Stomach (tissue), 19 donors: ENCODE measurements at places on chromosomes 12 and 14. TPM values are rescaled to one million over a fixed set of nuclear protein-coding genes. Genes with fewer than 3 reads are reported as not detected.
A peak's percentile ranks its signal among the peaks of the same experiment; 100 is the strongest.

DNA sequence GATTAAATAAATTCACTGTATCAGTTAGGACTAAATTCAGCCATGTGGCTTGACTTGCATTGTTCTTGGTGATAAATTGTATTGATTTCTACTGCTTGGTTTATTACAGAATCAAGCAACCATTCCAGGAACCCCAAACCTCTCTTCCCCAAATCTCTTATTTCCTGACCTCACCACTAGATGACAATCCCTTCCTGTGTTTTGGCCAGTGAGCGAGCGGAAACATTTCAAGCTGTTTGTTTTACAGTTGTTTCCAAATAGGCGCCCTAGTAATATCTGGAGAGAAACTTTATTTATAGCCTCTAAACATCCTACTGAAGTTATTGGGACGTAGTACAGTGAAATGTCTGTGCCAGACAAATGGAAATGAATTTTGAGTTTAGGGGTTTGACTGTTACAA lies 161.1 kb downstream of the SNAPC1 start:
- DNase-seq: peak; percentile 51
- no peak overlapping the region for H3K27ac ChIP-seq
- H3K4me3 ChIP-seq: no peak overlapping the region
- no peaks in the 10 kb centered on the region for H3K4me1 ChIP-seq

The VWF gene
- 103 TPM for total RNA-seq

- H3K4me1 ChIP-seq: peaks cover 6% of the 10 kb centered on the region
- H3K27me3 ChIP-seq: no peaks in the 10 kb centered on the region
- H3K4me3 ChIP-seq: no peak overlapping the region
- no peak overlapping the region for H3K27ac ChIP-seq
- H3K36me3 ChIP-seq: no peaks in the 10 kb centered on the region
- DNase-seq: no peak
These were observed 124.9 kb downstream of the GXYLT1 start for GRCh38 chr12:42019746-42020145.

DNA sequence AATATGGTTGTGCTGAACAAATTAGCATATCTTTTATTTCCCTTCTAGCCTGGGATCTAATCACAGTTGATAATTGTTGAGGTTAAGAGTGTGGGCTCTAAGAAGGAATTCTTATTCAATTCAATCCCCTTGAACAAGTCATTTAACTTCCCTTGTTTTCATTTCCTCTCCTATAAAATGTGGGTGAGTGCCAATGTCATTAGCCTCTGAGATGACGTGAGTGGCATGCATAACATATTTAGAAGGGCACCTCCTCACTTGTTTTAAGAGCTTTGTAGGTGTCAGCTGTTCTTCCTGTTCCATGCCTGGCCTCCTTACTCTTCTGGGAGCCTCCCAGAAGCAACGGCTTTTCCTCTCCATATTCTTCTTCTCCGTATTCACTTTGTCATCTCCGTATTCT lies 155.4 kb upstream of the NEDD1 start:
- no peak overlapping the region for H3K4me3 ChIP-seq
- H3K36me3 ChIP-seq: no peaks in the 10 kb centered on the region
- H3K4me1 ChIP-seq: no peaks in the 10 kb centered on the region
- no peak overlapping the region for H3K27ac ChIP-seq

DNA sequence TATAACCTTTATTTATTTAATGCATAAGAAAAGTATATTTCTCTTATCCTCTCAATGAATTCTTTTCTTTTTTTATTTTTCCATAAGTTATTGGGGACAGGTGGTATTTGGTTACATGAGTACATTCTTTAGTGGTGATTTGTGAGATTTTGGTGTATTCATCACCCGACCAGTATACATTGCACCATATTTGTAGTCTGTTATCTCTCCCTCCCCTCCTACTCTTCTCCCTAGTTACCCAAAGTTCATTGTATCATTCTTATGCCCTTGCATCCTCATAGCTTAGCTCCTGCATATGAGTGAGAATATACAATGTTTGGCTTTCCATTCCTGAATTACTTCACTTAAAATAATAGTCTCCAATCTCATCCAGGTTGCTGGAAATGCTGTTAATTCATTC lies 1900.0 kb upstream of the SEL1L start:
- no peak overlapping the region for H3K27ac ChIP-seq
- no peaks in the 10 kb centered on the region for H3K27me3 ChIP-seq
- no peak for DNase-seq

The ASIC1 gene
- 3.5 TPM for total RNA-seq

- H3K27ac ChIP-seq: no peak overlapping the region
- DNase-seq: no peak
- no peaks in the 10 kb centered on the region for H3K27me3 ChIP-seq
- H3K4me1 ChIP-seq: no peaks in the 10 kb centered on the region
- no peaks in the 10 kb centered on the region for H3K36me3 ChIP-seq
These were observed 201.7 kb upstream of the PLXNC1 start for GRCh38 chr12:93946542-93947150.

- H3K4me1 ChIP-seq: peaks cover 48% of the 10 kb centered on the region
- H3K27me3 ChIP-seq: no peaks in the 10 kb centered on the region
- H3K4me3 ChIP-seq: no peak overlapping the region
- DNase-seq: peak; percentile 81
- no peaks in the 10 kb centered on the region for H3K36me3 ChIP-seq
These were observed 21.8 kb upstream of the KRT78 start for GRCh38 chr12:52870361-52871290.

DNA sequence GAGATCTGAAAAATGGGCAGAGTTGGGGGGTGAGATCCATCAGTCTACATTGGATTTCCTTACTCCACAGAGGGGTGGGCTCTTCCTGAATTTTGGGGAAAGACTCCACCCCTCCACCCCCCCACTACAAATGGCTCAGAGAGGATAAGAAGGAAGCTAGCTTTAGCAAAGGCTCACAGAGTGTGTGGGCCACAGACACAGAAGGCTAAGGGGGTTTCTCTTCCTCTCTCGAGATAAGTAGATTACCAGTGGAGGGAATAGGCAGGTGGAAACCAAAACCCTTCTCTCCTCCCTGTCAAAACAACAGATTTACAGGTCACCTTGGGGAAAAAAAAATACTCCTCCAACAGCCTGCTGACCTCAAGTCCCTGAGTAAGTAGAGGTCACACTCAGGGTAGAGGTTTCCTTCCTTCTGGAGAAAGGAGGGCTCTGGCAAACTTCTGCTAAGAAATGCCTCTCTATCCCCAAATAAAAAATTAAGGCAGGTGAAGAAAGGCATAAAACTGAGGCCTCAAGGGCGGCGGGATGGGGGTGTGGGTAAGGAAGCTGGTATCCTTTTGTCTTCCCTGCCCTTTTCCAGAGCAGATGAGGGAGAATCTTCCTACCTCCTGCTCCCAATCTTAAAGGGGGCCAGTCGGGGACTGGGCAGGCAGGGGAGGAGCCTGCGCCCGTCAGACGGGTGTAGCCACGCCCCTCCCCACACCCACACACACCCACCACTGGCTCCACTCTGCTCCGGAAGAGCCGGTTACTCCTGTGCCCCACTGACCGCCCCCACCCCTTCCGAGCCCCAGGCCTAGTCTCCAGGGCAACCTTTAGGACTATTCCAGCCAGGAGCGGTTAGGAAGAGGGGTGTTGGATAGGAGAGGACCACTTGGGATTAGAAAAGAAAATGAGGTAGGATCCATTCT lies 1.9 kb upstream of the BAZ2A start:
- H3K27ac ChIP-seq: peak overlapping the region; percentile 89
- no peaks in the 10 kb centered on the region for H3K27me3 ChIP-seq
- peak; percentile 82 for DNase-seq
- H3K4me3 ChIP-seq: peak overlapping the region; percentile 87
- H3K4me1 ChIP-seq: peaks cover 77% of the 10 kb centered on the region

DNA sequence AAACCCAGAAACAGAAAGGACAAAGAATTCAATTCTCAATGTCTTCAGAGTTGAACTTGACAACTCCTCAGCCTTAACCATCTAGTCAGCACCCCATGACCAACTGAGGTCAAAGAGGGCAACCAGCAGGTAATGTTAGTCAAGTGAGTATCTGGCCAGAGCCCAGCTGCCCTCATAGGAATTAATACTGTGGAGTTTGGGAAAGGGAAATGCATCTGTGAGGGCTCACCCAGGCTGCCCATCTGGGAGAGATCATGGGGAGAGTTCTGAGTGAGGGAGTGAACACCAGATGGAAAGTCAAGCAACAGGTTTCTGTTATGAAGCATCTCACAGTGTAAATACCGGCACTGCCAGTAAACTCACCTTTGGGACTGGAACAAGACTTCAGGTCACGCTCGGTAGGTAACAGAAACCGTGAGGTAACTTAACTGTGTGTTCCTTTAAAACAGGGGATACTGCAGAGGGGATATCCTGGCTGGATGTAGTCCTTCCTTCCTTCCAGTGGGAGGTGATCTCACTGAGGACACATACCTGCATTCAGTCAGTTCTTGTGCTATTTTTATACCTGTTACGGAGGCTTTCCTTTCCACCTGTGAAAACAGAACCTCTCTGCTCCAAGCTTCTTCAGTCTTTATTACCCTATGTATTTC lies 94.4 kb downstream of the DAD1 start:
- H3K27me3 ChIP-seq: no peaks in the 10 kb centered on the region
- H3K4me3 ChIP-seq: no peak overlapping the region
- no peak overlapping the region for H3K27ac ChIP-seq
- peaks cover 19% of the 10 kb centered on the region for H3K4me1 ChIP-seq
- no peak for DNase-seq
- H3K36me3 ChIP-seq: no peaks in the 10 kb centered on the region

- H3K27me3 ChIP-seq: no peaks in the 10 kb centered on the region
- H3K4me1 ChIP-seq: peaks cover 15% of the 10 kb centered on the region
- no peak overlapping the region for H3K4me3 ChIP-seq
- no peak for DNase-seq
These were observed 48.4 kb downstream of the ANAPC7 start for GRCh38 chr12:110355073-110355472.

The IL31 gene
- total RNA-seq: not detected

DNA sequence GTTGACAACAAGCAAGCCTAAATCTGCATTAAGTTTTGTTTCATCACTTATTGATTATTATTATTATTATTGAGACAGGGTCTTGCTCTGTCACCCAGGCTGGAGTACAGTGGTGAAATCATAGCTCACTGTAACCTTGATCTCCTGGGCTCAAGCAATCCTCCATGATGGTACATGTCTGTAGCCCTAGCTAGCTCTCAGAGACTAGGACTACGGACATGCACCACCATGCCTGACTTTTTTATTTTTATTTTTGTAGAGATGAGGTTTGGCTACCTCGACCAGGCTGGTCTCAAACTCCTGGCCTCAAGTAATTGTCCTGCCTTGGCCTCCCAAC lies 35.7 kb upstream of the STK38L start:
- no peaks in the 10 kb centered on the region for H3K36me3 ChIP-seq
- H3K27me3 ChIP-seq: no peaks in the 10 kb centered on the region
- no peaks in the 10 kb centered on the region for H3K4me1 ChIP-seq
- H3K4me3 ChIP-seq: no peak overlapping the region

The NGB gene
- total RNA-seq: 1.8 TPM

DNA sequence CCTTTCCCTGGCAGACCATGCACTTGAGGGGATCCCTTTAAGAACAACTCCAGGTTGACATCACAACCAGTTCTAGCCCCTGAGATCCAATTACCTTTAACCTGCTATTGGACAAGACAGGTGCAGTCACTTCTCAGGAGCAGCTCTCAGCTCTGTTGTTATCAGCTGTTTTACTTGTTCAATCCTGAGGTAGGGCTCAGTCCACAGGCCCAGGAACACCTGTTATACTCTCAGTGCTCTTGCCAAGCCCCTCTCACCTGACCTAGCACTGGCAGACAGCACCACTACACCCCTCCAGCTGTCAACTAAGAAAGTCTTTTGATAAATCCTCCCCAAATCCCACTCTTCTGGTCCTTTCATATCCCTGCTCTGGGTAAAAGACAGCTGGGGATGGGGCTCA lies 163.9 kb upstream of the TMTC2 start:
- H3K27ac ChIP-seq: no peak overlapping the region
- no peaks in the 10 kb centered on the region for H3K36me3 ChIP-seq
- no peak overlapping the region for H3K4me3 ChIP-seq
- H3K4me1 ChIP-seq: peaks cover 6% of the 10 kb centered on the region
- no peaks in the 10 kb centered on the region for H3K27me3 ChIP-seq
- DNase-seq: no peak

GRCh38 chr12:30010071-30011052 lies 226.6 kb upstream of the TMTC1 start:
- no peak overlapping the region for H3K27ac ChIP-seq
- no peak for DNase-seq
- H3K27me3 ChIP-seq: no peaks in the 10 kb centered on the region
- H3K4me1 ChIP-seq: no peaks in the 10 kb centered on the region
- H3K36me3 ChIP-seq: no peaks in the 10 kb centered on the region

The TAS2R19 gene
- 0.89 TPM for total RNA-seq

- peaks cover 88% of the 10 kb centered on the region for H3K36me3 ChIP-seq
- H3K4me1 ChIP-seq: no peaks in the 10 kb centered on the region
- H3K27ac ChIP-seq: no peak overlapping the region
- H3K27me3 ChIP-seq: no peaks in the 10 kb centered on the region
- no peak overlapping the region for H3K4me3 ChIP-seq
- no peak for DNase-seq
These were observed 24.5 kb downstream of the ZNF891 start for GRCh38 chr12:133105620-133106019.

The CBLN3 gene
- 4.2 TPM for total RNA-seq

GRCh38 chr12:80749456-80749855 lies 32.7 kb downstream of the MYF5 start:
- H3K27me3 ChIP-seq: no peaks in the 10 kb centered on the region
- H3K36me3 ChIP-seq: no peaks in the 10 kb centered on the region
- H3K27ac ChIP-seq: no peak overlapping the region

The GRIP1 gene
- total RNA-seq: 4.4 TPM

The CLECL1 gene
- total RNA-seq: not detected
